Thoracic aorta (tissue), 2 donors: ENCODE measurements at places on chromosomes 12 and 14. TPM values are rescaled to one million over a fixed set of nuclear protein-coding genes. Genes with fewer than 3 reads are reported as not detected.

DNA sequence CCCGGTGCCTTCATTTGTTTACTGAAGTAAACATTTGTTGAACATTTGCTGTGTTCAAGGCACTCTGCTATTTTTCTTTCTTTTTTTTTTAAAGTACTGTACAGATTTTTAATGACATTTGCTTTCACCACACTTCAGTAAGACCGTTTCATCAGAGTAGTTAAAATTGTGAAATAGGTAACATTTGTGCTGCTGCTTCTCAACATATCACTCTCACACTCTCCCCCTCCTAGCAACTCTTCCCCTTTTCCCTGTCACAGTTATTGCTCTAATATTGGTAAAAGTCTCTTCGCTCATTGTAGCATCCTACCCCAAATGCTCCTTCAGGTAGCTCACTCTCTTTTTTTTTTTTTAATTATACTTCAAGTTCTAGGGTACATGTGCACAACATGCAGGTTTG lies 49.6 kb downstream of the SRGAP1 start:
- no peak for DNase-seq

GRCh38 chr14:30638926-30639325 lies 16.8 kb downstream of the SCFD1 start:
- no peak for DNase-seq

DNA sequence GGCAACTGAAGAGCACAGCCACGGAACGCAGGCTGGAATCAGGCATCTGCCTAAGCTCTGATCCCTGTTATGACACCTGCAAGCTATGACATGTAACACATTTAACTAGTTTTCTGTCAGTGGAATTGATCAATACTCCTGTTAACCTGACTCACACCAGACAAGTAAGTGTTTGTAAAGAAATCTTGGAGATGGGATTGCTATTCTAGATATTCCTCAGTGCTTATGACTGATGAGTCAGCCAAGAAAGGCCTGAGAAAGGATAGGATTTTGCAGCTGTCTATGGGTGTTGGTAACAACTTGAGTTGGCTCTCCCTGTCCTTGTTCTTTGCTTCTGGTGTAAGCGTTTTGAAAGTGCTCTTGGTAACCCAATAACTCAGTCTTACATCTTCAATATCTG lies 110.5 kb downstream of the GPR135 start:
- no peak for DNase-seq

GRCh38 chr12:12008931-12009611 lies 61.7 kb upstream of the BCL2L14 start:
- no peak for DNase-seq

DNA sequence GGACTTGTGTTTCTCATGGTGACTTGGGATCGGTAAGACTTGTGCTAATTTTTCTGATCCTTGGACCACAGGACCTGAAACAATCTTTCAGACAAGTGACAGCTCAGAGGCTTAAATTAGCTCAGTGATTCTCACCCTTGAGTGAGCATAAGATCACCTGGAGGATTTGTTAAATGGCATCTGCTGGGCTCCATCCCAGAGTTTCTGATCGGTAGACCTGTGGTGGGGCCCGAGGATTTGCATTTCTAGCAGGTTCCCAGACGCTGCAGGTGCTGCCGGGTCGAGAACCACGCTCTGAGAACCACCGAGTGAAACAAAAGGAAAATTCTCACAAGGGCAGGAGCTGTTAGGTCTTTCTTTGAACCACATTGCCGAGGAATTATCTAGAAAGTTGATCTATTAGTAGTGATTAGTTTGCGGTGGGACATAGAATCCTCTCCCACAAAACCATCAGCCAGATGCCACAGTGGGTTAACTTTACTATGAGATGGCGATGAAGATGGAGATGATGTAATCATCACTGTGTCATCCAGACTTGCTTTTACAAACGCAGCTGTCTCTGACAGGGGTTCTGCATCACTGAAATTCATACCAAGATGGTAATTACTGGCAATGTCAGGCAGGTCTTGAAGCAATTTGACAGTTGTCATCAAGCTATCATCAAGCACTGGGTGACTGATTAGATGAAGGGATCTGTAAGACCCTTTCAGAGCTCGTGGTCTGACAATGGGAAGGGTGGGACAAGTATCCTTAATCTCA lies 184.0 kb downstream of the AACS start:
- no peak for DNase-seq

DNA sequence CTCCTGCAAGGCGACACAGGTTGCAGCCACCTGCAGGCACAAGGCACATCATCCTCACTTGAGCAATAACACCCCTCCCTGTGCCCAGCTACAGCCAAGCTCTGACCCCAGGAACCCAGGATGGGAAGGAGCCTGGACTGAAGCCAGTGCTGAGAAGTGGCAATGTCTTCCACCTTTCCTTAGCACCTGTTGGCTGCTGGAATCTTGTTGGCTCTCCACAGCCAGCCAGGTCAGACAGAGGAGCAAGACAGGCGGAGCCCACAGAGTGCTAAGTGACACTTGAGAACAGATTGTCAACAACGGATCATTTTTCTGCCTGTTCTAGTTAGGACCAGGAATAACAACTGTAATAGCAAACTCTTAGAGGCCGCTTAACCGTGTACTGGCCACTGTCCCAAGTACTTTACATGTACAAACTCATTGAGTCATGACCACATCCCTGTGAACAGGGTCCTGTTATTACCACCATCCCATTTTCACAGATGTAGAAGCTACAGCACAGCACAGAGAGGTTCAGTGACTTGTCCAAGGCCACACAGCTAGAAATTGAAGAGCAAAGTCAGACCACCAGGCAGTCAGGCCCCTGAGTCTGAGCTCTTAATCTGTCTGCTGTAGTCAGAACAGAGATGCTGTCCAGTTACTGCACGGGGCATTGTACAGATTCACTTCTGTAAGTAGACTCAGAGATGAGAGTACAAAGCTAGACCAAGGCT lies 45.6 kb downstream of the RNFT2 start:
- no peak for DNase-seq

GRCh38 chr12:124498275-124499189 lies 68.9 kb downstream of the NCOR2 start:
- no peak for DNase-seq

DNA sequence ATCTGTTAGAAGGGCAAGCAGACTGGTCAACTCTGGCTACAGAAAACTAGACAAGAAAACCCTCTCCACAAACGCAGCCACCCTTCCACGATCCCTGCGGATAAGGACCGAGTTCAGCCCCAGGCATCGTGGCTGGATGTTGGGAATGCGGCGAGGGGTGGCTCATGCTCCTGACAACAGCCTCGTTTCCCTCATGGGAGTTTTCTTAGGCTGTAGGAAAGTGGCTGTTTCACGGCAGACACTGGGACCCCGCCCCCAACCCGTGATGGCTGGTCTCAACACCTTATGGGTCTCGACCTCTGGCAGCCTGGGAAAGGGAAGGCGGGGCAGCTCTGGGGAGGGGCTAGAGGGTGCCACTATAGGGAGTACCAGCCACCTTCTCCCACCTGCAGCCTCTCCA lies 123.3 kb downstream of the RFLNA start:
- DNase-seq = no peak

DNA sequence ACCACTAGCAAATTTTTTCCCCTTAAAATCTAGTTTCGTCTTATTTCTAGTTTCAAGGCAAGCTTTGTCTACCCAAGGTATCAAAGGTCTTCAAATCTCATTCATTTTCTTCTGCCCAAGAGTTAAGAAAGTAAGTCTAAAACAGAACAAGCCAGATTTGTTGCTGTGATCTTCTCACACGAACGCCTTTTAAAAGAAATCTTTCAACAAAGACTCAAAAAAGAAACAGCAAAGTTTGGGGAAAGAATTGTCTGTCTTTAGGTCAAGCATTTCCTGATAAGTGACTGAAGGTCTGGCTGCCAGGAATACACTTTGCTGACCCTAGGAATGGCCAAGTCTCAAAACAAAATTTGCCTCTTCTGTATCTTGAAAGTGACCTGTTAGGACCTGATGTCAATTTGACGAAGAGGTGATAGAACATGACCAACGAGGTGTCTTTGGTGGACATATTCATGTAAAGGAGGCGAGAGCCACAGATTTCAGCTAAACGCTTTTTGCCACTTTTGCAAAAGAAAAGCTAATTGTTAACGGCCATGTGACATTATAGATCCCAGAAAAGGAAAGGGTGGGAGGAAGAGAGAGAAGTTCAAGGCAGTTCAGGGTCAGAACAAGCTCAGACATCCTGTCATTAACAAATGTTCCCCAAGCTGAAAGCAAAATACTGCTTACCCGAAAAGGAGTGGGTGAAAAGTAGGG lies 1.7 kb downstream of the CDK17 start:
- DNase-seq = no peak

DNA sequence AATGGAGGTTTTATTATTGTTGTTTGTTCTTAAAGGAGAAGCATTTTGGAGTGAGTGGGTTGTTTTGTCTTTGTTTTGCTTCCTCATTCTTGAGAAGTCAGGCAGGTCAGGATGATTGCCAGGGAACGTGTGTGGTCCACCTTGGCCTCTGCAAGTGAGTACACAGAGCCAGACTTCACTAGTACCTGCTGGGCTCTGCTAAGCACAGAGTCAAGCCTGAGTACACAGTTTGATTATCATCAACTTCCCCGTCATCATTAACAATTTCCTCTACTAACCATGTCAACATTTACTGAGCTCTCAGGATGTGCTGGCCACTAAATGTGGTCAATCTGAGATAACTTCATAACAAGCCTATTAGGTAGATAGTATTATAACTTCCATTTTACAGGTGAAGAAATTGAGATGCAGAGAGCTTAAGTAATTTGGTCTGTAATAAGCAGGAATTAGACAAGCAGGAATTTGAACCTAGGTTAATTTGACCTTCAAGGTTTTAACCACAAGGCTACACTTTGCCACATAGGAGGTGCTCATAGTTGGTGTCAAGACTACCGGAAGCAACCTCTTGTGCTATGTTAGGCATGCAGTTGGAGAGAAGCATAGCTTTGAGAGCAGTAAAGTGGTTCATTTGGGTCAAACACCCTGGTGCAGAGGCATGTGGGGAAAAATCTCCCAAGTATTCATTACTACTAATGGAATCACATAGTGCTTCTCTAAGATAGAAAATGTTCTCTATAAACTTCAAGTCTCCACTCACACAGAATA lies 178.3 kb downstream of the NUAK1 start:
- DNase-seq = no peak

- no peak for DNase-seq
These were observed 57.2 kb upstream of the SCN8A start for GRCh38 chr12:51533799-51534198.

GRCh38 chr12:131014343-131014742 lies 60.6 kb downstream of the ADGRD1 start:
- no peak for DNase-seq

DNA sequence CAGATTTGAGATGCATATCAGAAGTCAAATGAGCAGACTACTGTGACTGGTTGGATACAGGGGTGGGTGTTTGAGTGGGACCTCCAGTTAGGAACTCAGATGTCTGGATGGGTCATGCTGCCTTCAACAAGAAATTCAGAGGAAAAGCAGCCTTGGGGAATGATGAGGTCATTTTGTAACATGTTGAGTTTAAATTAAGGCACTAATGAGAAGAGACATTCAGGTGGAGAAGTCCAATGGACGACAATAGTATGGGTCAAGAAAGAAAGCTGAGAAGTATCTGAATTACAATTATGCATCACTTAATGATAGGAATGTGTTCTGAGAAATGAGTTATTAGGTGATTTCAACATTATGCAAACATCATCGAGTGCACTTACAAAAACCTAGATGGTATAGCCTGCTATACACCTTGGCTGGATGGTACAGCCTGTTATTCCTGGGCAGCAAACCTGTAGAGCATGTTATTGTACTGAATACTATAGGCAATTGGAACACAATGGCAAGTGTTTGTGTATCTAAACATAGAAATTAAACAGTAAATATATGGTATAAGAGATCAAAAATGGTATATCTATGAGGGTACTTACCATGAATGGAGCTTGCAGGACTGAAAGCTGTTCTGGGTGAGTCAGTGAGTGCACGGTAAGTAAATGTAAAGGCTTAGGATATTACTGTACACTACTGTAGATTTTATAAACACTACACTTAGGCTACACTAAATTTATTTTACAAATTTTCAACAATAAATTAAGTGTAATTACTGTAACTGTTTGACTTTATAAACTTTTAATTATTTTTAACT lies 414.7 kb downstream of the RAD51B start:
- DNase-seq = no peak

Gene RIN3
- 54.2 TPM for total RNA-seq
